IPS DF 6.9 (cell line): ENCODE measurements at places on chromosomes 12 and 14.

- DNase-seq = no peak
Observed at GRCh38 chr12:83172866-83173649, 486.4 kb downstream of the TMTC2 start.

DNA sequence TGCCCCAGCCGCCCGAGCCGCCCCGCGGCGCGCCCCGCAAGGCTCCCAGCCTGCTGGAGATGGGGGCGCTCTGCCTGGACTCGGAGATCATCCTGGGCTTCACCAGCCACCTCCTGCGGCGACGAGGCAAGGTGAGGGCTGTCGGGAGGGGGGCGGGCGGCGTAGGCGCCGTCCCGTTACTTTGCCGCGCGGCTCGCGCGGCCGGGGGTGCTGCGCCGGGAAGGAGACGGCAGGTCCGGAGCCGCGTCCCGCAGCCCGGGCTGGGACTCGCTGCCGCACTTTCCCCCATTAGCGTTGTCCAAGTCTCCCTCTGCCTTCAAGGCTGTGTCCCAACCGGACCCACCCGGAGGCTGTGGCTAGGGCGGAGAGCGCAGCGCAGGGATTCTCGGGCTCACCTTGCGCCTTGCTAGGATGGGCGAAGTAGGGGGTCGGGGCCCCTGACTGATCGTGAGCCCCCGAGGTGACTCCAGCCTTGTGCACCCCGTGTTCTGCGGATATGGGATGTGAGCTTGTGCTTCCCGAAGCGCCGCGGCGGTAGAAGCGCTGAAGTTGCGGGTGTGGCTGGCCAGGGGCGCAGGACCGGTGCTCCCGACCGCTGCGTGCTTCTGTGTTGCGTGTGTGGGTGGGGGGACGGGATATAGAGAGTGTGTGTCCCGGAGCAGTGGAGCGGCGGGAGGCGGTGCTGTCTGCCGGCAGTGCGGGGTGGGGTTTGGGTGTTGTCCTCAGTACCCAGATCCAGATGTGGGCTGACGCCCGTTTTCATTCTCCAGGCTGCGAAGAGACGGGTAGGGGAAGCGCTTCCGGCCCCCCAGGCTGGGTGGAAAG is 1.7 kb upstream of the KIF26A start:
- DNase-seq = no peak

- peak; percentile 76 for DNase-seq
Observed at GRCh38 chr14:74922752-74923401, at the start of gene RPS6KL1. Gene RPS6KL1 (minus strand): TSS chr14:74923260. CDS start chr14:74921541, 1,719 bp downstream.

DNA sequence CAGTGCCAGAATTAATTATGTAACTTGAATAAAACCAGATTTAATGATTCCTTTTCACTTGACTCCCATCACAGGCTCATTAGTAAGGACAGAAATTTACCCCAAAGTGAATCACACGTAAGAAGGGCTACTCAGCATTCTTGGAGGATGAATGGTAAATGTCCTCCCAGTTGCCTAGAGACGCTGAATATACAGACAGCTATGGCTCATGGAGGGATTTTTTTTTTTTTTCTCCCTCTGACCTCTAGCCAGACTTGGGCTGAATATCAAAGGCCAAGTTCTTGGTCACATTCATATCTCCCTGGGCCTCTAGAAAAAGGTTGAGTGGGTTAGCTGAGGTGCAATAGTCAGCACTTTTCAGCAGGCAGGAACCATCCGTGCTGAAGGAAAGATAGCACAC is 77.5 kb downstream of the PHLDA1 start:
- no peak for DNase-seq

GRCh38 chr14:26113911-26114640 is 483.8 kb downstream of the NOVA1 start:
- DNase-seq = no peak

GRCh38 chr12:72214163-72214562 is 58.0 kb upstream of the TRHDE start:
- no peak for DNase-seq

DNA sequence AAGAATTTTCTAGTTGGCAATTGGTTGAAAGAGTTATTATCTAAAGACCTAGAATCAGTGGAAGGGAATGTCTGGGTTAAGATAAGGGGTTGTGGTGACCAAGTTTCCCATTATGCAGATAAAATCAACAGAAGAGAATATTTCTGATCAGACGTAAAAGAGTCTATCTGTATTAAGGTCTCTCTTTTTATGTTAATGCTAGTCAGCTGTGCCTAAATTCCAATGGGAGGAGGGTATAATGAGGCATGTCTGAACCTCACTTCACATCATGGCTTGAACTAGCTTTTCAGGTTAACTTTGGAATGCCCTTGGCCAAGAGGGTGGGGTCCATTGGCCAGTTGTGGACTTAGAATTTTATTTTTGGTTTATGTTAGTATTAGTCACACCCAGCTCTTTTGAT is 34.3 kb upstream of the CHST11 start:
- DNase-seq = no peak

DNA sequence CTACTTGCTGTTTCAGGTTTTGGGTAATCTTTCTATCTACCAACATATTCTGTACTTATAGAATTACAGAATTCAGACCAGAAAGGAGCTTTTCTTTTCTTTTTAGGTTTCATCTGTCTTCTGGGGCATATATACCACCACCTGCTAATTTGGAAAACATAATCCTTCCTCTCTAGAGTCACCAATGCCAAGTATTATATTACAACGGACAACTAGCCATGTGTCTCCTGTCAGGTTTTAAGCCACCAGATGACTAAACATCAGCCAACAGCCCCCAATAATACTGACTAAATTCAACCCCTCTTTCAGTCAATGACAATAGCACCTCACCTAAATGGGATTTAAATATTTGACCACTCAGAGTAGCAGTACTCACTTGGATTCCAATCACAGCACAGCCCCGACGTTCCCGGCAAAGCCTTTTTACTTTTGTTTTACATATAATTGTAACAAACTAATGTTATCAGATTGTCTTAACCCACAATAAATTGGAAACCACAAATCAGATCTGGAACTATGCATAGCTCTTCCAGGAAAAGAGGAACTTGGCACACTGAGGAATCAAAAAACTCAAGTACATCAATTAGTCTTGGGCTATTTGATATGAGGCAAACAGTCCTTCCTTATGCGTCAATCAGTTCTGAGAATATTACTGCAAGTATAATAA is 13.5 kb downstream of the SLC11A2 start:
- no peak for DNase-seq

DNA sequence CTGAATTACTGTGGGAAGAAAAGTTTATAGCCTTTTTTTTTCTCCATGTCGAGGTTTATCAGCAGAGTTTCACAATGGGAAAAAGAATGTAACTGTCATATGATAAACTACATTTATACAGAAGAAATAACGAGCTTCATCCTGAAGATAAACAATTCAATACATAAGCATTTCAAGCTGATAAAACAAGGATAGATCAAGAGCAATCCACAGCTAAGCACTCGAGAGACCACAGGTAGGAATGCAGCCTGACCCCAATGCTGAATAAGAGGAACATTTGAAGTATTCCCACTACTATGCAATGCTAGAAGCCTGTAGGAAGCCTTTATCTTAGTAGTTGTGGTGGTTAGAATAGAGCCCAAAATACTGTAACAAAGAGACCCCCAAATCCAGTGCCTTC is 32.6 kb upstream of the DAAM1 start:
- DNase-seq = no peak

DNA sequence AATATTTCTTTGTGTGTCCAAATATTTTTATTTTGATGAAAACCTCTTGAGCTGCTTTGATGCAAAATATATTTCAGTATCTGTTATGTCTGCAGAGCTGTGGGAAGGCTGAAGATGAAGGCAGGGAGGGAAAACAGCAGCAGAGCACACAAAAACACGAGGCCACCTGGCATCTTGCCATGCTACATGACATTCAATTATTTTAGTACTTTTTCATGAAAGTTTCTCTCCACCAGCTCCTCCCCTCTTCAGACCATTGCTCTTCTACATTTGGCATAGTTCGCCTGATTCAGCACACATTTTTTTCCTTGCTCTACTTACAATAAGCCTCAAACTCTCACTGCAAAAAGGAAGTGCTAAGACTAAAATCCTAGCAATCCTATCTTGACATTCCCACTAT is 4.6 kb upstream of the ALX1 start:
- no peak for DNase-seq
